ENCODE measurements at places on chromosomes 11 and 22.
A peak's percentile ranks its signal among the peaks of the same experiment; 100 is the strongest.

DNA sequence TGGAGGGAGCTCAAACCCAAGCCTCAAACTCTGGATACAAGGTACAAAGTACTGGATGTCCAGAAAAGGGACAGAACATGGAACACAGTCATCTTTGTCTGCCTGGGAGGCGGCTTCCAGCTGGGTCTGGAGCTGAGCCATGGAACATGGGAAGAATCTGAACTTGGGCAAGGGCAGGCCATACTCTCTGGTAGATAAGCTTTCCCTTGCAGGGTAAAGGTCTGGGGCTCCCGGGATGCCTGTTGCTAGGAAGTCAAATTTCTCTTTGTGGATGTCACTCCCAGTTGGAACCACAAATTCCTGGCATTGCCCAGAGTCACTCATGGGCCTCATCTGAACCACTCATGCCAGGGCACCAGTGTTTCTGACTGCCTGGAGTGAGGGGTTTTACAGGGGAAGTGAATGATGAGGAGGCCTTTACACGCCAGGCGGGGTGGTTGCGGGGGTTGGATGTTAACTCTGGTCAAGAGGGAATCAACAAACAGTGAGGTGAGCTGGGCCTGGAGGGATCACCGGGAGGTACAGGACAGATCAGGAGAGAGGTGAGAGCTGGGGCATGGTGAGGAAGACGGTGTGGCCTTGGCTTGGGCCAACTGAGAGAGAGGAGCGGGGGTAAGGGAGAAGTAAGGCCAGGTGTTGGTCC, 5.7 kb downstream of the FTH1 start:
- DNase-seq = no peak

GRCh38 chr11:129391821-129392220, 16.2 kb downstream of the BARX2 start:
- no peak for DNase-seq

GRCh38 chr22:41935509-41935908, 8.9 kb upstream of the TNFRSF13C start:
- DNase-seq = no peak

GRCh38 chr11:129840236-129840635, 24.6 kb downstream of the TMEM45B start:
- DNase-seq = no peak

DNA sequence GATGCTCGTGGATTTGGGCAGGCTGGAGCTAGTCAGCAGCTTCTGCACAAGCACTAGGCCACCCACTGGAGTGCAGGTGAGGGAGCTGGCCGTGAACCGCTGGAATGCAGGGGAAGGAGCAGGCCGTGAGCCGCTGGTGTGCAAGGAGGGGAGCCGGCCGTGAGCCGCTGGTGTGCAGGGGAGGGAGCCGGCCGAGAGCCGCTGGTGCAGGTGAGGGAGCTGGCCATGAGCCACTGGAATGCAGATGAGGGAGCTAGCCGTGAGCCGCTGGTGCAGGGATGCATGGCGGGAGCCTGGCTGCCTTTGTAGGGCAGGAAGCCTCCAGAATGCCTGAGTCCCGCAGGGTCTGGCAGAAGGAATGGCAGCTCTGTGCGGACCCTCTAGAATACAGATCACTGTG, 4220.0 kb upstream of the OR11H1 start:
- DNase-seq = no peak

- no peak for DNase-seq
These were observed 467.6 kb downstream of the NTM start for GRCh38 chr11:131838016-131838415.

DNA sequence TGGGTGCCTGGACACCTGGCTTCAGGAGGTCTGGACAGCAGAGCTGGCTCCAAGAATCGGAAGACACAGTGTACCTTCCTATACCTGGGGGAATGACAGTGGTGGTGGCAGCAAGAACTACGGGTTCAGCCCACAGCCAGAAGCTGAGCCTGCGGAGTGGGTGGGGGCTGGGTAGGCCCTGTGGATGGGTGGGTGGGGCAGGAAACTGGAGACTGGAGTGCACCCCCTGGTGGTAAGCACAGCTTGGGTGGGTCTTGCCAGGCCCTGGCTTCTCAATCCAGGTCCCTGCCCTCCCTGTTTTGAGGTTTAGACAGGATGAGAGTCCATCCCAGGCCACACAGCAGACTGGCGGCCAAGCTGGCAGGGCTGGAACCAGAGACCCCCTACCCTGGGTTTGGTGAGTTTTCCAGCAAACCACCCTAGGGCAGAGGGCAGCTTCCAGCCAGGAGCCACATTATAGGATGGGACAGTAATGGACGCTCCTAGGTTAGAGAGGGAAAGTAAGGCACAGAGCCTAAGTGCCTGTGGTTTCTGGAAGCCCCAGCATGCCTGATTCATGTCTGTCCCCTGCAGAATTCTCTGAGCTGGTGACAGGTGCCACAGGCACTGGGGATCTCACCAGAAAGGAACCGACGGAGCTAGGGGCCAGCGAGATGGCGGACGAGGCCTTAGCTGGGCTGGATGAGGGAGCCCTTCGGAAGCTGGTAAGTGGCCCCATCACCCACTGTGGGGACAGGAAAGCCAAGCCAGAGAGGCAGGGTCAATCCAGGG, 1.7 kb downstream of the SMTN start:
- DNase-seq = peak; percentile 57

GRCh38 chr11:111642542-111642941, 40.3 kb downstream of the SIK2 start:
- DNase-seq = no peak

- peak; percentile 69 for DNase-seq
These were observed 237.4 kb downstream of the TTC28 start for GRCh38 chr22:28442264-28442710.

DNA sequence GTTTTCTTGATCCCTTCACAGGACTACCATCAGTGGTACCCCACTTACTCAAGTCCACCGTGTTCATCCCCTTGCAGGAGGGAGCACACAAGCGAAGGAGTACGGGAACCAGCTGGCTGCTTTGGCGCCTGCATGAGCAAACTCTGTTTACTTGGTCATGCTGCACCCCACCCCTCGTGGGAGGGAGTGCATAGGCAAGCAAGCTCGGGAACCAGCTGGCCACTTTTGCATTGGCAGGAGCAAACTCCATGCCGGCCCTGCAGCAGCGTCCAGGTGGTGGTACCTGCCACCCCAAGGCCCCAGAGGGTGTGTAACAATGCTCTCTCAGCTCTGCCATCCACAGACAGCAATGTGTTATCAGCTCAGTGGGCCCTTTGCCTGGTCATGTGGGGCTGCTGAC, 737.8 kb downstream of the FAM181B start:
- no peak for DNase-seq

DNA sequence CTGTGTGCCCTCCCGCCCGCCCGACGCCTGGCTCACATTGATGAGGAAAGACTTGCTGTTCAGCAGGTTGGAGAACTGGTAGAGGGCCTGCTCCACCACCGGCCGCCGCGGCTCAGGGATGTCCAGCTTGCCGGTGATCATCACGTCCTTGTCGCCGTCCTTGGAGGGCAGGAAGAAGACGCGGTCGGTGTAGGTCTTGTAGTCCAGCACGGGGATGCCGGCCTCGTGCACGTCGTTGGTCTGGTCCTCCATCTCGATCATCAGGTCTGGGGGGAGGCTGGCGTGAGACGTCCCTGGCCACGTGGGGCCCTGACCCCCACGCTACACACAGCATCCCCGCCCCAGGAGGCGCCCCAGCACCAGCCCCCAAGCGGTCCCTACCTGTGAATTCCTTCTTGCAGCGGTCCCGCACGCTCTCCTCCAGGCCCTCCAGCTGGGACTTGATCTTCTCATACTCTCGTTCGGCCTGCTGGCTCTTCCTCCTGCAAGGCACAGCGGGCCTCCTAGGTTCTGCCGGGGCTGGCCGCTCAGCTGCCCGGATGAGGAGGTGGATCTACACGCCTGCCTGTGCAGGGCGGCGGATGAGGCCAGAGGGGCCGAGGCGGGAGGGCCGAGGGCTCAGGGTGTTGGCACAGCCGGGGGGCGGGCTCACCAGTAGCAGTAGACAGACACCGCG, 10.7 kb upstream of the MAPK11 start:
- DNase-seq = no peak

- no peak for DNase-seq
These were observed 2.2 kb downstream of the CPT1B start for GRCh38 chr22:50576070-50576469.

- DNase-seq = no peak
These were observed 336.2 kb downstream of the ETS1 start for GRCh38 chr11:128251140-128251539.

- DNase-seq = no peak
These were observed 8.6 kb upstream of the C11orf96 start for GRCh38 chr11:43933608-43934551.

DNA sequence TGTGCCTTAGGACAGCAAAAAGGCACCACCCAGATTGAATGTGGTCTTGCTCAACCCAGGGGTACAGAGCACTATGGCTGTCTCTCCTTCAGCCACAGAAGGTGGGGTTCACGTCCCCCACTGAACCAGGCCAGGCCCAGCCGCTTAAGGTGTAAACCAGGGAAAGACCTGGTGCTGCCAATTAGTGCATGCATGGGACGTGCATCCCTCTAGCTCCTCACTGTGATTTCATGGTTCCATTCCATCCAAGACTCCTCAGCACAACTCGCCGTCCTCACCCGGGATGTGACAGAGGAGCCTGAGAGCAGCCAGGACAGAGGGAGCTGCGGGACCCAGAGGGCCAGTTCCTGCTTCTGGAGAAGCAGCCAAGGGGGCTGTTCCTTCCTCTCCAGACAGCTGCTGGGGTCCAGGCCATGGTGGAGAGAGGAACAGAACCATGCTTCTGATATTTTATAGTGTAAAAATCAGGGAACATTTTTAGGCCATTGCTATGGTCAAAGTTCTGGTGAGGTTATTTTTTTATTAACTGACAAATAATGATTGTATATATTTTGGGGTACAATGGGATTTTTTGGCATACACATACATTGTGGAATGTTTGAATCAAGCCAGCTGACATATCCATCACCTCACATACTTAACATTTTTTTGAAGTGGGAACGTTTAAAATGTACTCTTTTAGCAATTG, 492.2 kb upstream of the B3GAT1 start:
- no peak for DNase-seq

GRCh38 chr11:76674517-76675400, 4.2 kb upstream of the LRRC32 start:
- DNase-seq = no peak

DNA sequence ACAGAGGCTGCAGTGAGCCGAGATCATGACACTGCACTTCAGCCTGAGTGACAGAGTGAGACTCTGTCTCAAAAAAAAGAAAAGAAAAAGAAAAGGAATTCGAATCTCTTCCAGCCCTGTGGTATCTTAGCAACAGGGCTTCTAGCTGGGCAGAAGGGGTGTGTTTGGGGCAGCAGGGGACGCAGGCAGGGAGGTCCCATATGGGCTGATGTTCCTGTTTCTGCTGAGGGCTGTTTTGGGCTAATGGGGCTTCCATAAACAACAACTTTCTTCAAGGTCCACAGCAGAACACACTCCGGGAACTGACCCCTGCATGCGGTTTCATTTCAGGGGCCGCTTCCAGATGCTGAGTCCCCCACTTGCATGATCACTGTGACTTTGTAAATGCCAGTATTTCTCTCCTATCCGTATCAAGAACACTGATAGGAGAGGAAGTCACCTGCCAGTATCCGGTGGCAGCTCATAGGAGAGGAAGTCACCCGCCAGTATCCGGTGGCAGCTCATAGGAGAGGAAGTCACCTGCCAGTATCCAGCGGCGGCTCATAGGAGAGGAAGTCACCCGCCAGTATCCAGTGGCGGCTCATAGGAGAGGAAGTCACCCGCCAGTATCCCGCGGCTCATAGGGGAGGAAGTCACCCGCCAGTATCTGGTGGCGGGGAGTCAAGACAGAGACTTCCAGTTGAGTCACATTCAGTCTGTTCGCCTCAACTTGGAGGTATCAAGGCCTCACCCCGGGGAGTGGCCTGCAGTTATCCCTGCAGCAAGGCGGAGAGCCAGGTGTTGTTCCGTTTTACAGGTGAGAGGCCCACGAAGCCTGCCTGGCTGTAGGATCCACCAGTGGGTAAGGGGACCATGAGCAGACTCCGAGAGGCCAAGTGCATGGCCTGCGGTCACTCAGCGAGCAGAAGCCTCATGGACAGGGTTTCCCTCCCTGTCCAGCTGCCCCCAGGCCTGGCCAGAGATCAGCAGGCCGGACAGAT, 8.3 kb upstream of the FGF19 start:
- DNase-seq = no peak

- no peak for DNase-seq
These were observed 12.5 kb downstream of the MUC5B start for GRCh38 chr11:1235306-1235900.

GRCh38 chr22:49368221-49368975, 459.3 kb downstream of the BRD1 start:
- DNase-seq = no peak

- no peak for DNase-seq
These were observed 2.2 kb downstream of the RPL27A start for GRCh38 chr11:8684600-8685290.

- no peak for DNase-seq
These were observed 5.5 kb downstream of the NTM start for GRCh38 chr11:131375915-131376314.

GRCh38 chr22:49005557-49005956, 822.1 kb downstream of the BRD1 start:
- no peak for DNase-seq

DNA sequence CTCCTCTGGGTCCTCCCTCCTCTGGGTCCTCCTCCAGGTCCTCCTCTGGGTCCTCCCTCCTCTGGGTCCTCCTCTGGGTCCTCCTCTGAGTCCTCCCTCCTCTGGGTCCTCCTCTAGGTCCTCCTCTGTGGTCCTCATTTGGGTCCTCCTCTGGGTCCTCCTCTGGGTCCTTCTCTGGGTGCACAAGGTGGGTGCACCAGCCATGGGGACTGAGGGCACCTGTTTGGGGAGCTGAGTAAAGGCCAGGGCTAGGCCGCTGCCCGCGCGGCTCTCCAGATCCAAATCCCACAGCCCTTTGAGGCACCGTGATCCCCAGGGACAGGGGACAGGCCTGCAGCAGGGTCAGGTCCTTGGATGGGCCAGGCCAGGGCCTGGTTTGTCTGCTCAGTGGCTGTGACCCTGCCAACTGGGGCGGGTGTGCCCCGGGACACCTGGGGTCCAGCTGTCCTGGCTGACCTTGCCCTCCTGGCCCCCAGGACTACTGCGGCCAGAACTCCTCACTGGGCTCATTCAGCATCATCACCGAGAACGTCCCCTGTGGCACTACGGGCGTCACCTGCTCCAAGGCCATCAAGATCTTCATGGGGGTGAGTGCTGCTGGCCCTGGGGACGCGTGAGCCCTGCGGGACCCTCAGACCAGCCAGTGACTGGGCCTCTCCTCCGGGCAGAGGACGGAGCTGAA, 12.7 kb downstream of the MUC2 start:
- DNase-seq = no peak

DNA sequence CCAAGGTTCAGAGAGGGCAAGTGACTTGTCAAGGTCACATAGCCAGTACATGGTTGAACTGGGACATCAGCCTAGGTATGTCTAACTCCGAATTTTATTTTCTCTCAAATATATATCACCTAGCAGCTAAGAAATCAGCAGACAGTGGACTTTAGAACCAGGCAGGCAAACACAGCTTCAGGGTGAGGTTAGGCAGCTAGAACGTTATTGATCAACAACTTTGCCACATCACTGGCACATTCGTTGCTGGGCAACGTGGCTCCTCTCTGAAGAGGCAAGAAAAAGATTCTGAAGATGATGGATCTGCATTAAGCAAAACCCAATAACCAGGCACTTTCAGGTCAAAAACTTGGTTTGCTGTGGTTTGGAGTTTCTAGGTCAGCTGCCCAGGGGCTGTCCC, 258.0 kb downstream of the KIRREL3 start:
- no peak for DNase-seq

GRCh38 chr11:119608201-119608600, 120.8 kb downstream of the NECTIN1 start:
- DNase-seq = no peak

GRCh38 chr11:75420224-75421034, 12.6 kb downstream of the KLHL35 start:
- DNase-seq = no peak
